Stimulated activated CD8-positive, alpha-beta memory T cell treated with anti-CD3 and anti-CD28 coated beads, Interleukin-7, amount 100 ng/mL, for 24 hours (primary cell): ENCODE measurements at places on chromosomes 1 and 21.

DNA sequence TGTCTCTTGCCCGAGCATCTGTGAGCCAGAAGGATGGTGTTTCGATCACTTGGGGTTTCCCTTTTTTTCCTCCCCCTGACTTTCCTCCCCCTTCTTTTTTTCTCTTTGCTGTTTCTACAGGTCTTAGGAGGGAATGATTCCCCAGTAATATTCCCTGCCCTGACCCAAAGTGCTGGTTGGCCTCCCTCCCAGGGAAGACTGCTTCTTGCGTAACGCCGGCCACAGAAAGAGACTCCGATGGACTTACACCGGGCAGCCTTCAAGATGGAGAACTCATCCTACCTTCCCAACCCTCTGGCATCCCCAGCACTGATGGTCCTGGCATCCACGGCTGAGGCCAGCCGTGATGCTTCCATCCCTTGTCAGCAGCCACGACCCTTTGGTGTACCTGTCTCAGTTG is 6.8 kb downstream of the RNF220 start:
- DNase-seq = no peak

- DNase-seq = no peak
These were observed 38.6 kb downstream of the ATP1B1 start for GRCh38 chr1:169144941-169145626.

DNA sequence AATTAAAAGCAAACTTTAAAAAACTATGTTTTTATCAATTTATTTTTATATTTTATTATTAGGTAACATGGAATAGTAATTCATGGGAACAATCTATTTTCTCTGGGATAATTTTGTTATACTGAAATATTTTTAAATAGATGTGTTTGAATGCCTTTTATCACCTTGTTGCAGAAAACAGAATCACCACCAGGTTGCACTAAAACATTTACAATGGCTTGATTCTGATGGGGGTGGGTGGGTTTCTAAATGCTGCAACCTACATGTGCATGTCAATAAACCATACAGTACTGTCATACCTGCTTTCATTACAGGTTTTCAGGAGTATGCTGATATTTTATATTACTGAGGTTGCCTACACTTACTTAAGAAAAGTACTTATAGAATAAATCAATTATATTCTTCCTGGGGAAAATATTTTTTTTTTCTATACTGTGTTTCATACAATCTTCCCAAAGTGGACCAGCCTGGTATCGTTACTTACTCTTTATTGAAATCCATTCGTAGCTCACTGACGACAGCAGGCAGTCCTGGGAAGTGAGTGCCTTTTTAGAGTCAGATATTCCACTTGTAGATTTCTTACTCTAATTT is 132.8 kb downstream of the PTPRC start:
- no peak for DNase-seq

GRCh38 chr1:176058686-176059085 is 148.4 kb downstream of the COP1 start:
- DNase-seq = no peak

DNA sequence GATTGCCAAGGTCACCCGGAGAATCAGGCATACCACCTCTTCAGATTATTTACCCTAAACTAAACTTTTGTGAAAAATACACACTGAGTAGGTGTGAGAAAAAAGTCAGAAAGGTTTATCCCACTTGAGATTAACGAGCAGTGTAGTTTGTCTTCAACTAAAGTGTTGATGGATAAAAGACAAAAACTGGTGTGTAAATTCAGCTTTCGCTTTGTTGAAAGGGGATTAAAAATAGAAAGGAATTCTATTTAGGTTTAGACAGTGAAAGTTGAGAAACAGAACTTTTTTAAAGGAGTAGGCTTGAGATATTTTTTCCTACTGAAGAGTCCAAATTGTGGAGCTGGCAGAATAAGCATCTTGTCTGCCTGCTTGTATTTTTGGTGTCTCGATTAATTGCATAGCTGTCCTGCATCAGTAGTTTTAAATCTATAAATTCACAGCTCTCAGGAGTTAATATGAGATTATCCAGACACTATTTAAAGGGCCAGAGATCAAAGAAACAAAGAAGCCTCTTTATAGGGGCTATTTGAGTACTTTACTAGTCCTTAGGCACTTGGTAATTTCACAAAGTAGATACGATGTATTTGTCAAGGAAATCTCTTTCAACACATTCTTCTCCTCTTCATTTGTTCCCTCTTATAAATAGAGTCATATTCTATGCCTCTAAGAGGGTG is 46.7 kb upstream of the RABGAP1L start:
- DNase-seq = no peak

DNA sequence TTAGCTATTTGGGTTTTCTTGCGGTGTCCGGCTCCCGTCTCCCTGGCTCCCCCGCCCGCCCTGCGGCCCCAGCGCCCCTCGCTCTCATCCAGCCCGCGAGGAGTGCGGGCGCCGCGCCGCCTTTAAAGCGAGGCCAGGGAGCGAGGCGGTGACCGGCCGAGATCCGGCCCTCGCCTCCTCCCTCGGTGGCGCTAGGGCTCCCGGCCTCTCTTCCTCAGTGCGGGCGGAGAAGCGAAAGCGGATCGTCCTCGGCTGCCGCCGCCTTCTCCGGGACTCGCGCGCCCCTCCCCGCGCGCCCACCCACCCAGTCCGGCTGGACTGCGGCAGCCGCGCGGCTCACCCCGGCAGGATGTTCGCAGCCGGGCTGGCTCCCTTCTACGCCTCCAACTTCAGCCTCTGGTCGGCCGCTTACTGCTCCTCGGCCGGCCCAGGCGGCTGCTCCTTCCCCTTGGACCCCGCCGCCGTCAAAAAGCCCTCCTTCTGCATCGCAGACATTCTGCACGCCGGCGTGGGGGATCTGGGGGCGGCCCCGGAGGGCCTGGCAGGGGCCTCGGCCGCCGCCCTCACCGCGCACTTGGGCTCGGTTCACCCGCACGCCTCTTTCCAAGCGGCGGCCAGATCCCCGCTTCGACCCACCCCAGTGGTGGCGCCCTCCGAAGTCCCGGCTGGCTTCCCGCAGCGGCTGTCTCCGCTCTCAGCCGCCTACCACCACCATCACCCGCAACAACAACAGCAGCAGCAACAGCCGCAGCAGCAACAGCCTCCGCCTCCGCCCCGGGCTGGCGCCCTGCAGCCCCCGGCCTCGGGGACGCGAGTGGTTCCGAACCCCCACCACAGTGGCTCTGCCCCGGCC is 492 bp downstream of the HLX start:
- no peak for DNase-seq

DNA sequence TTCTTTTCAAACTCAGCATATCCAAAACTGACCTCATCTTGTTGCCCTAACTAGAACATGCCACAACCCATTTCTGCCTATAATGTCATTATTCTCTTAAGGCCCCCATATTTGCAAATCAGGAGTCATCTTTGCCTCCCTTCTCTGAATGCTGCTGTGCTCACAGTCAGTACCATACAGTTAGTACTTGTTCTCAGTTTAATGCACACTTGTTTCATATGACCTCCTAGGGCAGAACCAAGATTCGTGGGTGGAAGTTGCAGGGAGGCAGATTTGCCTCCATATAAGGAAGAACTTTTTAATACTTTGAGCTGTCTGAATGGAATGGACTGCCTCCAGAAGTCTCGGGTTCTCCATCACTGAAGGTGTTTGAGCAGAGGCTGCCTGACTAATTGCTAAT is 9.2 kb downstream of the CAP1 start:
- no peak for DNase-seq

DNA sequence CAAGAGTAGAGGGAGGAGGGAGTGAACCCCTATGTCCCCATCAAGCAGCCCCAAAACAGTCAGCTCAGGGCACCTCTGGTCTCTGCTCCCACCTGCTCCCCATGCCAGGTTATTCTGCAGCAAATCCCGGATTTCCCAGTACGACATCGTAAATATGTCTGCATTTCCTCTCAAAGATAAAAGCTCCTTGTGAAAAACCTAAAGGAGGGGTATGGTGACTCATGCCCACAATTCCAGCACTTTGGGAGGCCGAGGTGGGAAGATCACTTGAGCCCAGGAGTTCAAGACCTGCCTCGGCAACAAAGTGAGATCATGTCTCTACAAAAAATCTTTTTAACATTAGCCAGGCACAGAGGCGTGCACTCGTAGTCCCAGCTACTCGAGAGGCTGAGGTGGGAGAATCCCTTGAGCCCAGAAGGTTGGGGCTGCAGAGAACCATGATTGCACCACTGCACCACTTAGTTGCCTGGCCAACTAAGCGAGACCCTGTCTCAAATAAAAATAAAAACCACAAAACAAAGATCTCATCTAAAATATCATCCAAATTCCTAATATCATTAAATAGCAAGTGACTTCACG is 7.1 kb downstream of the ACOT7 start:
- DNase-seq = no peak

- no peak for DNase-seq
These were observed 248.4 kb downstream of the SIPA1L2 start for GRCh38 chr1:232381394-232382100.
